ENCODE measurements at places on chromosomes 4 and X.

DNA sequence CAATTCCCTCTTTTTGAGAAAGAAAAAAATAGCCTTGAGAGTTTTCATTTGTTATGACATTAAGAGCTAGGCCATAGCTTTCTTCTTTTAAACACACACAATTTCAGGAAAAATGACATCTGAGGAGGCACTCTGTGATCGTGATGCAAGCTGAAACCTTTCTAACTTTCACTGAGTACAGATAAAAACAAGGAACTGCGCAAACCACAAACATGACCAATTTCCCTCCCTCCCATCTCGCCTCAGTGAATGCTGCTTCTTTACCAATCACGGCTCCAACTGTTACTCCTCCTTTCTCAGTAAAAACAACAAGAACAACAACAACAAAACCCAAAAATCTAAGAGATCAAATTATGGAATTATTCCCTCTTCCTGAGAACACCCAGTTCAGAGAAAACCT lies 626.8 kb downstream of the TLL1 start:
- DNase-seq = no peak

DNA sequence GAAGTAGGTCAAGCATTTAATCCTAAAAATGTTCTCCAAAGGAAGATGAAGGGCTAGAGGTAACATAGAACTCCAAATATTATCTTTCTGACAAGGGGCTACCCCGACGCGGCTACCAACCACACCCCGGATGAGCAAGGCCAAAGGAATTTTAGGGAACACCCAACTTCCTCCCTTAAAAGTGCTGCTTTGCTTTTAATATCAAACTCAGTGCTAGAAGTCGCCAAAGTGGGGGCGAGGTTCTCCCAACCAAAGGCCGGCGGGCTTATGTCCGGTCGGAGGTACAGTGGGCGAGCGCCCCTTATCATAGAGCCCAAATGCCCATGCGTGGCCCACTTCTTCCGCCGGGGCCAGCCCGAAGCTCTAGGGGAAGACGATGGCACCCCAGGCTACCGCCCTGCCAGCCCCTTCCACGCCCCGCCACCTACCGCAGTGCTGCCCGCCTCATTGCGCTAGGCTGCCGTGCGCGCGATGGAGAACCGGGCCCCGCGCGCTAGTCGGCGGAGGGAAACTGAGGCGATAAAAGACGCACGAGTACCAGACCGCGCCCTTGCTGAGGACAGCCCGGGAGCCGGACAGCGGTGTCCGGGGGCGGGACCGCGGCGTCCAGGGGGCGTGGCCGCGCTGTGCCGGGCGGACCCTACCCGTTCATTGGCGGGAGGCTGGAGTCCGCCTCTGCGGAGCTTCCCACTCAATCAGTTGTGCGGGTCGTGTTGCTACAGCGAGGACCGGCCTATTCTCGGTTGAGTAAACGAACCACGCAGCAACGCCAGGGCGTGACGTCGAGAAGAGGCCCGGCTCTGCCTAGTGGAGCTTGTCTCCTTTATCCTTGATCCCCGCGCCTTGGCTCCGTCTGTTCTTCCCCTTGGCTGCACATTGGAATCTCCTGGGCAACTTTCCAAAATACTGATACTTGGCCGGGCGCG lies at the start of gene ACOT9:
TSS of gene ACOT9 (minus strand) at position 580 of the 926 bp plus-strand sequence. CDS start at position 448, 132 bp downstream.
- DNase-seq = peak; percentile 77

- DNase-seq = no peak
Observed at GRCh38 chrX:10106806-10107205, 50.0 kb upstream of the CLCN4 start.

- no peak for DNase-seq
Observed at GRCh38 chr4:138235419-138235952, 6.7 kb downstream of the SLC7A11 start.
